ENCODE measurements at places on chromosomes 1 and 21.

GRCh38 chr1:240189386-240189989 lies 97.8 kb downstream of the FMN2 start:
- peak; percentile 60 for DNase-seq

- no peak for DNase-seq
These were observed 45.8 kb downstream of the PKNOX1 start for GRCh38 chr21:43020177-43020576.

DNA sequence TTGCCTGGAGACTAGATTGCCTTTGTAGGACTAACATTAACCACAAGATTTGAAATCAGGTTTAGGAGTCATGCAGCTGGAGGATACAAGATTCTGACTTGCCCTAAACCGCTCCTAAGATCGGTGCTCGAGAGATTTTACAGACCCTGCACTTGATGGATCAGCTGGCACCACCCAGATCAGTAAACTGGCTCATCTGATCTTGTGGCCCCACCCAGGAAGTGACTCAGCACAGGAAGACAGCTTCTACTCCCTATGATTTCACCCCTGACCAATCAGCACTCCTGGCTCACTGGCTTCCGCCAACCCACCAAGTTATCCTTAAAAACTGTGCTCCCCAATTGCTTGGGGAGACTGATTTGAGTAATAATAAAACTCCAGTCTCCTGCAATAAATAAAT lies 876 bp upstream of the CATSPERE start:
- DNase-seq, result no peak

- no peak for DNase-seq
These were observed 3.6 kb downstream of the PRDM16 start for GRCh38 chr1:3072391-3073185.

DNA sequence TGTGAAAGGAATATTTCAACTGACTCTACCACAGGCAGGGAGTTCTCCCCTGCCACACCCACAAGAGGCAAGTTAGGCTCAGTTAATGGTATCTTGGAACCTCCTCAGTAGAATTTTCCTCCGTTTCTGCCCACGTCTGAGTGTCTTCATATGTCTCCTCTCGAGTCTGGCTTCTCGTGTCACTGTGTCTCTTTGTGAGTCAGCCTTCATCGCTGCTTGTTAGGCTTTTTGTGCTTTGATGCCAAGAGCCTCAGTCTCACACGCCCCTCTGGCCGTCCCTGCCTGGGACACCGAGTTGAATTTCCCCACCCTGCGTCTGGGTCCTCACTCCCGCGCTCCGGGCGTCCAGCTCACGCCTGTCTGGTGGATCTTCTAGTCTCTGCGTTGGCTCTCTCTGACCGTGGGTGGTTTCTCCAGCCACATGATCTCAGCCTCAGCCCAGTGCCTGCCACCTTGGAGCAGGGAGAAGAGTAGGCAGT lies 125.7 kb upstream of the GADD45A start:
- no peak for DNase-seq

GRCh38 chr1:236753516-236753915 lies 41.6 kb upstream of the MTR start:
- peak; percentile 35 for DNase-seq

DNA sequence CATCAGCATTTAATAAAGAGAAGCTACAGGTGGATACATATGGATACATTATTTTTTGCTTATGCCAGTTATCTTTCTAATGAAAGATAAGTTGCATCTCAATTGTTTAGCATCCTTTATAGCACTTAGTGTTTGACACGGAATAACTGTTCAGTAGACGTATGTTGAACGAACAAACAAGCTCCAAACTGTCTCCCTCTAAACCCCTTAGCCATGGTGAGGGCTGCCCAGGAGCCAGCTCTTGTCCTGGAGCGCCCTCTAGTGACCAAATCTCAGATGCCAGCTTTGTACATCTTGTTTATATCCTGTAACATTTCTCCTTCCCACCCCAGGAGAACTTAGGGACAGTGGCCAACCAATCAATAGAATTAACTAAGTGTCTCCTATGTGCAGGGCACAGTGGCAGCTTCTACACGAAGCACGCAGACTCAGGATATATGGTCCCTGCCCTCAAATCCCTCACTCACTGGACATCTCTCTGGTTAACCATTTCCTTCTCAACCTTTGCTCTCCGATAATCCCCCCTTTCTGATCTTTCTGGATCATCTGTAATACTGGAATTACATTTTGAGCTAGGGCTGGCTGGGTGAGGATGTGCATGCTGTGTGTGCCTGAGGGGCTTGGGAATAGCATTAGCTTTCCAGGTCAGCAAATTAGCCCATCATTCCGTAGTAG lies 22.9 kb downstream of the KCNA10 start:
- peak; percentile 53 for DNase-seq

All from MM.1S (cell line).